ENCODE measurements at places on chromosomes 13 and 19.

- DNase-seq = peak; percentile 23
These were observed at the start of gene TMC4 for GRCh38 chr19:54172471-54173358. TSS of gene TMC4 (minus strand) at chr19:54173160. CDS start at chr19:54173117, 43 bp downstream.

- DNase-seq = peak; percentile 34
These were observed 630 bp downstream of the NUCB1 start for GRCh38 chr19:48900477-48901406.

GRCh38 chr19:22608441-22608840, 25.7 kb upstream of the ZNF492 start:
- DNase-seq = no peak

- DNase-seq = no peak
These were observed 11.0 kb upstream of the ZNF792 start for GRCh38 chr19:34975056-34975455.

GRCh38 chr13:35887115-35887666, 244.0 kb downstream of the DCLK1 start:
- DNase-seq = no peak

- no peak for DNase-seq
These were observed 155.0 kb upstream of the SERP2 start for GRCh38 chr13:44218501-44219240.

DNA sequence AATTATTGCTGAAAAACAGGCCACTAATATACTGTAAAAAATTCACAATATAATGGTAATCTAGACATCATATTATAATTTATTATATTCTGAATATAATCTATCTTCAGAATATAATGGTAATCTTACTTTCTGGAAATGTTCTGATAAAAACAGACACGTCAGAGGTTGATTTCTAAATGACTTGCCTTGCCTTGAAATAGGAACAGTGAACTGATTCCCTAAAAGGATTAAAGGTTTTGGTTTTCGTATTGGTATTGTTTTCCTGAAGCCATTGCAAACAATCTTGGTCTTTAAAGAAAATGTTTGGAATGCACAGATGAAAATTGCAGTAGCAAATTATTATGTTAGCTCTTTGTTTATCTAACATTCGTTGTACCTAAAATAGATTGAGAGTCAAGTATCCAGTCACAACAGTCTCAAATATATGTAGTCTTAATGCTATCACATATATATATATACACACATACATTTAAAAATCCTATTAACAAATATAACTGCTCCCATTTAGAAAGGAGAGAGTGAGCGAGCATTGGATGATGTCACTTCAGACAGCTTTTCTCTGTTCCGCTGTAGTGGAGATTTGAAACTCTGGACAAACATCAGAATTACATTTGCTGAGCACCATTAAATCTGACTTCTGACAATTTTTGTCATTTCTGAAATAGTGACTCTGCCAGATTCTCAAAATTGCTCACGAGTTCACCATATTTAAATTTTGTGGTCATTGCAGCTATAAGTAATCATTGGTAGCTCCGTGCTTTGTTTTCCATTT, 1.7 kb downstream of the ITM2B start:
- DNase-seq = no peak

DNA sequence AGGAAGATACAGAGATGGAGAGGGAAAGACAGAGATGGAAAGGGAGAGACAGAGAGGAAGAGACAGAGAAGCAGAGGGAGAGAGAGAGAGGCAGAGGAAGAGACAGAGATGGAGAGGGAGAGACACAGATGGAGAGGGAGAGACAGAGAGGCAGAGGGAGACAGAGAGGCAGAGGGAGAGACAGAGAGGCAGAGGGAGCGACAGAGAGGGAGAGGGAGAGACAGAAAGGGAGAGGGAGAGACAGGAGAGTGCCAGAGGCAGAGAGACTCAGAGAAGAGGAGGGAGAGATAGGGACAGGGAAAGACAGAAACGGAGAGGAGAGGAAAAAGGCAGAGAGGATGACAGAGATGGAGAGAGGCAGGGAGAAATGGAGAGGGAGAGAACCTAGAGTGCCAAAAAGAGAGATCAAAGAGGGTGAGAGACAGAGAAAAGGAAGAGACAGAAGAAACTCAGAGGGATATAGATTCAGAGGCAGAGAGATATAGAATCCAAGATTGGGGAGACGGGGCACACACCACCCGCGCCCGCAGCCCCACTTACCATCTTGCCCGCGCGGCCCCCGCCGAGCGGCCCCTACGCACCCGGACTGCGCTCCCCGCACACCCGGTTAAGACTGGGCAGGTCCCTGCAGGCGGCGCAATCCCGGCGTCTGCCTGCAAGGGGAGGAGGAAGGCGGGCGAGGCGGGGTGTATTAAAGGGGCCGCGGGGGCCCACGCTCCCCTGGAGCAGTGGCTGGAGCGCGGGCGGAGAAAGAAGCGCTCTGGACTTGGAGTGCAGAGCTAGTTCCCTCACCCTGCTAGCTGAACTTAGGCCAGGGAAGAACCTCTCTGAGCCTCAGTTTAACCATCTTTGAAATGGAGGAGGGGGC, 10.7 kb downstream of the TM6SF2 start:
- no peak for DNase-seq

DNA sequence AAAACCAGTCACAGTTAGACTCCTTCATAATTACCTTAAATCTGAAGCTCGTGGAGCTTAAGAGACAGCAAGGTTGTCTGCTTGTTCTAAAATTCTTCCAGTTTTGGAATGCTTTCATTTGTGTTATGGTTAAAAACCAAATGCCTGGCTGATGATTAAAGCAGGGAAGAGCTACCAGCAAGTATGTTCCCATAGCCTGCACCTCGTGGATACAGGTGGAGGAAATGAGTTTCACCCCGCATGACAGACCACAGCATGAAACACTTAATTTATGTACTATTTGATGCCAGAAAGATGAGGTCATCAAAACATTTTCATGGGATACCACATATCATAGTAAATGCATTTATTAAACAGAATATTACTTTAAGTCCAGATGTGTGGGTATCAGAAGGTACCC, 416 bp upstream of the DOCK9 start:
- no peak for DNase-seq

- DNase-seq = peak; percentile 43
These were observed 2.0 kb downstream of the FBL start for GRCh38 chr19:39843919-39844793.
